Brain pericyte (primary cell): ENCODE measurements at places on chromosomes 4 and X.

GRCh38 chrX:132292793-132293192 is 73.5 kb upstream of the RAP2C start:
- DNase-seq: peak; percentile 1

- no peak for DNase-seq
Measured at GRCh38 chr4:21830272-21830671, 118.3 kb downstream of the KCNIP4 start.

DNA sequence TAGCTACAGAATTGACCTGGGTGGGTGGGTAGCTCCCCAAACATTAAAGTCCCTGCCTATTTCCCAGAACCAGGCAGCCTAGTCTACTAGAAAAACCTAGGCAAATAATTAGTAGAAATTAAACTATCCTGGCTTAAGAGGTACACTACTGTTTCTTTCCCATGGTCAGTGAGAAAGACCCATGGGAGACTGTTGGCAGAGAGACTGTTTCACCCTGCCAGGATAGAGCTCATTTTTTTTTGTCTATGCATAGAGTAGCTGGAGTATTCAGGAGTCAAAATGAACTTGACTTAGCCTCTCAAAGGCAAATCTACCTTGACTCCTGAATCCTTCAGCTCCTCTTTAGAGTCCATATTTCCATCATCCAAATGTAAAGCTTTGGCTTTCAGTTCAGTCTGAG is 107.0 kb upstream of the AR start:
- no peak for DNase-seq

DNA sequence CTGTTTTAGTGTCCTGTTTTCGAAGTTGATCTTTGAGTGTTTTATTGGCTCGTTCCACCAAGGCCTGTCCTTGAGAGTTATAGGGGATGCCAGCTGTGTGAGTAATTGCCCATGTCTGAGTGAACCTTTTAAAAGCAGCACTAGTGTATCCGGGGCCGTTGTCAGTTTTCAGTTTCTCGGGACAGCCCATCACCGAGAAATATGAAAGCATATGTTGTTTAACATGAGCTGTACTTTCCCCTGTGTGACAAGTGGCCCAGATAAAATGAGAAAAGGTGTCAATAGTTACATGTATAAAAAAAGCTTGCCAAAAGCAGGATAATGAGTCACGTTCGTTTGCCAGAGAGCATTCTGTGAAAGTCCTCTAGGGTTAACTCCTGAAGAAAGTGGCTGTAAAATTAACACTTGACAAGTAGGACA is 48.6 kb upstream of the RASSF6 start:
- no peak for DNase-seq

DNA sequence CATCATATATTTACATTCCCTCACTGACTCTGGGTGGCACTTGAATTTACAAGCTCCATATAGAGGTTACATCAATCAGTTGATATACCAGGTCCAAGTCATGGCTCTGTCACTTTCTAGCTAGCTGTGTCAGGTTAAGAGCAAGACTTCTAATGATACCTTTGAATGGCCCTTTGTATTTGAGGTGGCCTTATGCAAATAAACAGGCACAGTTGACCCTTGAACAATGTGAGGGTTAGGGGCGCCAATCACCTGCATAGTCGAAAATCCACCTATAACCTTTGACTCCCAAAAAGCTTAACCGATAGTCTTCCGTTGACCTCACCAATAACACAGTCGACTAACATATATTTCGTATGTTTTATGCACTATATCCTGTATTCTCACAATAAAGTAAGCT is 1.3 kb upstream of the PTTG2 start:
- no peak for DNase-seq

GRCh38 chr4:89998469-89999011 is 103.9 kb downstream of the MMRN1 start:
- no peak for DNase-seq

- no peak for DNase-seq
Measured at GRCh38 chr4:90189178-90189577, 62.0 kb downstream of the CCSER1 start.

- no peak for DNase-seq
Measured at GRCh38 chr4:119643306-119644042, 14.9 kb upstream of the PDE5A start.

DNA sequence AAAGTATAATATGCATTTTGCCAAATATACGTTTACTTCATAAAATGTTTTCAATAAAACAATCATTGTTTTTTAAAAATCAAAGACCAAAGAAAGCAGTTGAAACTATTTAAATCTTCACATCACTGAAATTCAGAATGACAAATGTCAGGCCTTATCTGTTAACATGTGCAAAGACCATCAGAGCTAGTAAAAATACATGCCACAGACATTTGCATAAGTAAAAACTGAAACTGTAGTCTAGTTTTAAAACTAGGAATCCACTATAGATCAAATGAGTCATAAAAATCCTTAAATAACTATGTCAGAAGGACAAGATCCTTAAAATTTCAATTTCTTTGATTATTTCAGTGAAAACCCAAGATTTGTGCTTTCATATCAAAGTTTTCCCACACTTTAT is 24.8 kb downstream of the KLHL15 start:
- no peak for DNase-seq

GRCh38 chr4:110808351-110808878 is 185.5 kb upstream of the PITX2 start:
- DNase-seq: no peak

DNA sequence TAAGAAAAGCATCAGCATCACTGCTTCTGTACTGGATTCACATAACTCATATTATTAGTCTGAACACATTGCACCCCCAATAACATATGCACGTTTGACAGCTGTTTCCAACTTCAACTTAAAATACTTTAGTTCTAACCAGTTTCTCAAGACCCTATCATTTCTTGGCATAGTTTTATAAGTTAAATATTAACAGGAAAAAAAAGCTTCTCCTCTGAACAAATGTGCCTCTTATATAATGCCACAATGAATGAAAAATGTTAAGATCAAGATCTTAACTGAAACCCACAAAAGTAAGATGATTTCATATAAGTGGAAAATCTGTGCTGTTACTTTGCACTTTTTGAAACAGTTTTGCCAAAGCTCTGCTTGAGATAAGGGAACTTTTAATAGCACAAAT is 652.8 kb upstream of the FAM241A start:
- DNase-seq: no peak

GRCh38 chrX:151515237-151515636 is 48.2 kb upstream of the PASD1 start:
- DNase-seq: no peak

DNA sequence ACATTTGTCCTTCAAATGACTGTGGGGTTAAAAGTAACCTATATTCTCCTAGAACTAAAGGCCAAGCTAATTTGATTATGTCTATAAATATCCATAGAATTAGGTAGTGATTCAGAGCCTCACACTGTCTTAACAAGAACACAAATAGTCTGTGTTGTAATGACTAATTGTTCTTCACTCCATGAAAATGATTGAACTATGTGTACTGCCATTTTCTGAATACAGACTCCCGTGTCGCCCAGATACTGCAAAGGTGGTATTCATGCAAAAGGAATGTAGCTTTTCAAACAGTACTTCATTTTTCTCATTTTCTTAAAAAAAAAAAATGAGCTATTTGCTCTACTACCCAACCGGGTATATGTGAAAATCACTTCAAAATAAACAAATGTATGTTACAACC is 11.3 kb upstream of the PHKA2 start:
- no peak for DNase-seq

DNA sequence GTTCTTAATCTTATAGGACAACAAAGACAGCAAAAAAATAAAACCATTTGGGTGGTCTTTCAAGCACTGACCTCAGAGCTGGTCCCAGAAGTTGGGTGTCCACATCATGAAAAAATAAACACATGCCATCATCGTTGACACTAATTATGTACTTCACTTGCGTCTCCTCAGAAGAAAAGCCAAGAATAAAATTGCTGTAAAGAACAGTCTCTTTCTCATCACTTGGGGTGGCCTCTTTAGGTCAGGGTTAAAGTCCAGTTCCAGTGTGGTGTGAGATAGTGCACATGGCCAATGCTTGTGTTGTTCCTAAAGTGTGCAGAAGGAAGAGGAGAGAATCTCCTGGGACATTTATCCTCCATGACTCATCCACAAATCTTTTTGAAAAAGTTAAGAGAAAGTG is 49.5 kb upstream of the IBSP start:
- DNase-seq: no peak

DNA sequence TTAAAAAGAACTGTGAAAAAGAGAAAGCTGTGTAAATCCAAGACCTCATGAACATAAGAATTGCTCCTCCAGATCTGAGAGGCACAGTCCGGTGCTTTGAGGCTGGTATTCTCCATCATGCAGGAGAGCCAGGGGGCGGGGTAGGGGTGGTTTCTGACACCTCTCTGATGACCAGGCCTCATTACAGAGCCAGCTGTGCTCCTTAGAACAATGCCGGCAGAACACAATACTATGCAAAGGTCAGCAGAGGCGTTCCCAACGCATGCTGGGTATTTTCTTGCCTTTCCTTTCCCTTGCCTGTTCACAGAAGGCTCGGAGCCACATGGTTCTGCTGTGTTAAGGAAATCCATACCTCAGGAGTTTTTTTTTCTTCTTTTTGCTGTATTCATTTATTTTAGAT is 91.2 kb upstream of the SOD3 start:
- DNase-seq: no peak

DNA sequence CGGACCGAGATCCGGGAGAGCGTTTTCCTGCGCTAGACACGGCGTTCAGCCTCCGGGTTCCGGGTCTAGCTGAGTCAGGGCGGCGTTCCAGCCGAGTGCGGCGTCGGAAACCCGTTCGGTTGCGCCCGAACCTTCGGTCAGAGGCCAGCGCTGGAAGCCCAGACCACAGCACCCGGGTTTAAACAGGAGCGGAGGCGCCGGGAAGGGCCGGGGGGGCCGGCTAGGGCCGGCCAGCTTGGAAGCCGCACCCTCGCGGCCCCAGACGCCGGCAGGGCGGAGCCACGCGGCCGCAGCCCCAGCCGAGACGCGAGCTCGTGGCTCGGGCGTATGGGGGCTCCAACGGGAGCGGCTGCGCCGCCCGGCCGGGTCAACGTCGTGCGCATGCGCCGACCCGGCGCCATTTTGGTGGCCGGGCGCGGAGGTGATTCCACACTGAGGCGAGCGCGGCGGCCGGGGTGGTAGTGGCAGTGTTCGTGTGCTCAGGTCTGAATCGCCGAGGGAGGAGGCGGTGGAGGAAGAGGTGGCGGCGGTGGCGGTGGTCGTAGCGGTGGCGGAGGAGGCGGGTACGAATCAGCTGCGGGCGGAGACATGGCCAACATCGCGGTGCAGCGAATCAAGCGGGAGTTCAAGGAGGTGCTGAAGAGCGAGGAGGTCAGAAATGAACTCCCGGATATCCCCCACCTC is at the start of gene UBE2K:
TSS of gene UBE2K (plus strand) at position 397 of the 684 bp plus-strand sequence. CDS start at position 589, 192 bp downstream.
- peak; percentile 39 for DNase-seq

DNA sequence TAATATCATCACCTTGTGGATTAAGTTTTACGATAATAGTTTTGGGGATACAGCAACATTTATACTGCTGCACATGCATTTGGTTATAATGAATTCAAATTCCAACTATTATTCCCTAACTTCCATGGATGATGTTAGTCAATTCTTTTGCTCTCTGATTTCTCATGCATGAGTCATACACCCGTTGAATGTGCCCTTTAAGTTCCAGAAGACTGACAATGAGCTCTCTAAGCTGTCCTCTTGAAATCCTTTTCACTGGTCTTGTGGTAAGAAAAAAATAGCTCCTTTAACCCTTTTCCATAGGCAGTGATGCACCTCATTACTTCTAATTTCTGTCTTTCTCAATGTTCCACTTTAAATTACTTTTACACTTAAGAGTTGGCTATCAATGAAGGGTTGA is 1095.2 kb upstream of the POU3F4 start:
- DNase-seq: no peak

- no peak for DNase-seq
Measured at GRCh38 chr4:118888666-118889311, at the start of gene SYNPO2. Gene SYNPO2, plus strand, starts transcription at chr4:118888854. Its CDS starts 183 bp downstream, at chr4:118889037.

DNA sequence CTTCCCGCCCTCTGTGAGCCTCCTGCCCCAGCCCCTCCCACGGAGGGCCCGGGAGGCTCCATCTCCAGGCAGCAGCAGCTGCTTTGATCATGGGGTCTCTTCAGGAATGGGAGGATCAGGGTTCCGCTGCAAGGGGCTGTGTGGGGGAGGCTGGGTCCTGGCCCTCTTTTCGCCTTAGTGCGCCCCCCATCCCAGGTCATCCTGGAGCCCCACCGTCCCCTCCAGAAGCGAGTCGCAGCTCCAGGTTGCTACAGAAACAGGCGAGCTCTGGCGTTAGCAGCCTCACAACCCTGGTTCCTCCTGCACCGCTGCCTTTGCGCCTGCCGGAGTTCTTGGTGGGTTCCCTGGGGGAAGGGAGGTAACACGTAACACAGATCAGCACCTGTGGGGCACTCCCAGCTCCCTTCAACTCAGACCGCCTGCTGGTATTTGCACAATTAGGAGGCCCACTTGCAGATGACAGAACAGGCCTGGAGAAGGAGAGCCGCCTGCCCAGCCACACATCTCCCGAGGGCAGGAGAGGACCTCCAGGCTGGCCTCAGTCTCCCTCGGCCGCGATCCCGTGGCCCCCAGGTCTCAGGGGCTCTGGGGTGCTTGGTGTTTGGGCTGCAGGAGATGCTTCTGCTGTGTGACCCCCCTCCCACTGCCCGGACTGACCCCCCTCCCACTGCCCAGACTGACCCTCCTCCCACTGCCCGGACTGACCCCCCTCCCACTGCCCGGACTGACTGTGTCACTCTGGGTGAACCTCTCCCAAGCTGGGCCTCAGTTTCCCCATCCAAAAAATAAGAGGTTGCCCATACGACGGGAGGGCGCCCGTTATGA is 64.2 kb upstream of the ADRA2C start:
- DNase-seq: no peak

DNA sequence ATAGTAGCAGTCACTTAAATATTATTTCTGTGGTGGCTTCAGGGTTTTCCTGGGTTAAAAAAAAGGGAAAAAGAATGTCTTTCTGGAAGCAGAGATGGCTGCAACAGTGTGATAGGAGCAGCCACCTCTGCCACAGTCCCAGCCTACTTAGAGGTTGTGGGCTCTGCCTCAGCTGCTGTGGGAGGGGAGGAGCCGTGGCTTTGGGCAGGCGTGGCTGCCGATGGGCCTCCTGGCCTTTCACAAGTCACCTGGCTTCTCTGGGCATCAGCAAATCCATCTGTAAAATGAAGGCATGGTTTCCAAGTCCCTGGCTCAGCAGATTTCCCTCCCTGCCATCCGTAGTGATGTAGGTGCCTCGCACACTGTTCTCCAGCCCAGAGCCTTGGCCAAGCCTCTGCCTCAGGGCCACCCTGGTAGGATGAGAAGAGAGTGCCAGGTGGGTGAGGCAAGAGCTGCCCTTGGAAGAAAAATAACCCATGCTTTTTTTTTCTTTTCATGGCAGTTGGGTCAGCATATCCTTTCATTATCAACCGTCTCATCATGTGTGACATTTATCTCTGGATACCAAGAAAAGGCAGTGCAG is 66.1 kb downstream of the PTTG2 start:
- no peak for DNase-seq

GRCh38 chrX:94058728-94059382 is 384.8 kb downstream of the FAM133A start:
- no peak for DNase-seq
